Activated T-cell treated with anti-CD3 and anti-CD28 coated beads for 24 hours (primary cell): ENCODE measurements at places on chromosomes 5 and 9.

DNA sequence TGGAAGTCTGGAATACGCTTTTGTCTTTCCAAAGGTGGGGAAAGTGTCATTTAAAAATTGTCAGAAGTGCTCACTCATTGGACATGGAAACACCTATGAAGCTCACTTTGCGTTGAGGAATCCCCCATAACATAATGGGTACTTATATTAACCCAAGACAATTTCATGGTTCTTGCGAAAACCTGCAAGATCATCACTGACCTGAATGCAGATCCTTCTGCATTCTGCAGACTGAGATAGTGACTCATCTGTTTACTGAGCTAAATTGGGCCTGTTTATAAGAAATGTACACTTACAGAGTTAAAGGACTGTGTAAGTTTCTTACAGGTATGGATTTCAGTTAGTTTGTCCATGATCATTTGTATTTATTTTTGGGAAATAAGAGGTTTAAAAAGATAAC lies 153.0 kb downstream of the HMHB1 start:
- DNase-seq, result no peak

DNA sequence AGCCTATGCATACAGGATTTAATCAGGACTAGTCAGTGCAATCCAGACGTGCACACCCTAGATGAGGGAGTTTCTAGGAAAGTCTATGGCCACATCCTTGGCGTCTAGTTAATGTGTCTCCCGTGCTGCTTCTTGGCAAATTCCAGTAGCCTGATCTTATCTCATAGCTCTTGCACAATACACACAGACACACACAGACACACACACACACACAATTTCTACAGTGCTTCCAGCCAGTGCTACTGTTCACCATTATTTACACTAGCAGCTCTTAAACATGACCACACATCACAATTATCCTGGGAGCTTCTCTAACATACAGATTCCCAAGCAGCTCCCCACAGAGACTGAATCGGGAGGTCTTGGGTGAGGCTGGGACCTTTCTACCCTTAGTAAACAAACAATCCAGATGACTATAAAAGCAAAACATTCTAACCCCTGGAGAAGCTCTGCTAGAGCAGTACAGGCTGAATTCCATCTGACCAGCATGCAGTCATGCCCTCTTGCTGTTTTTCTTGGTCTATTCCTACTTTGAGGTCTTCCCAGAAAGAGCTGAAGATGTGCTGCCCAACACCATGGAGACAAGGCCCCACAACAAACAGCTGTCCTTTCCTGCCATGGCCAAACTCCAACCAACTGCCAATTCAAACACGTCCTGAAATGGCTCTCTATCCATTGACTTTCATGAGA lies 236.6 kb downstream of the DEPDC1B start:
- no peak for DNase-seq

DNA sequence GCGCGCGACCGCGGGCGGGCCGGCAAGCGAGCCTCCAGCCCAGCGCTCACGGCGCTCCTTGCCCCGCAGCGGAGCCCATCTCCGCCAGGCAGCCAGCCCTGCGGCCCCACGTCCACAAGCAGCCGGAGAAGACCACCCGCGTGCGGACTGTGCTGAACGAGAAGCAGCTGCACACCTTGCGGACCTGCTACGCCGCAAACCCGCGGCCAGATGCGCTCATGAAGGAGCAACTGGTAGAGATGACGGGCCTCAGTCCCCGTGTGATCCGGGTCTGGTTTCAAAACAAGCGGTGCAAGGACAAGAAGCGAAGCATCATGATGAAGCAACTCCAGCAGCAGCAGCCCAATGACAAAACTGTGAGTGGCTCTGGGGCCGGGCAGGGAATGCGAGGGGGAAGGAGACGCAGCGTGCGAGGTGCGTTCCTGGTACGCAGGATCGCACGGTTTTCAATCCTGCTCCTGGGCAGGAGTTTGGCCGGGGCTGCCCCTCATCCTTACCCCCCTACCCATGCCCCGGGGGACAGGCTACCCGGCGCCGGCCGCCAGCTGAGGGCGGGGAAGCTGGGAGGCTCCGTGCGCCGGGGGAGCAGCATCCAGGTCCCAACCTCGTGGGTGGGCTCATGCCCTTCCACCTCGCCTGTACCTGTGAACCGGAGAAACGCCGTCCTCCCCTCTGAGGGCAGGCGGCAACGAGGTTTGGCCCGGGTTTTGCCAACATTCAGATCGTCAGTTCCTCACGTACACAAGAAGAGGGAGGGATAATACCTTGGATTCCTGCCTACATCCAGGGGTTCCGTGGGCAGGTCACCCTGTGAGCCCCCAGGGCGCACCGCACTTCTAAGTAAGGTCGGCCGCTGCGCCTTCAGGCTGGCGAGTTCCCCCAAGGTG lies 6.6 kb downstream of the ISL1 start:
- DNase-seq, result no peak

- no peak for DNase-seq
Measured at GRCh38 chr9:121836366-121836885, 185.0 kb downstream of the DAB2IP start.

DNA sequence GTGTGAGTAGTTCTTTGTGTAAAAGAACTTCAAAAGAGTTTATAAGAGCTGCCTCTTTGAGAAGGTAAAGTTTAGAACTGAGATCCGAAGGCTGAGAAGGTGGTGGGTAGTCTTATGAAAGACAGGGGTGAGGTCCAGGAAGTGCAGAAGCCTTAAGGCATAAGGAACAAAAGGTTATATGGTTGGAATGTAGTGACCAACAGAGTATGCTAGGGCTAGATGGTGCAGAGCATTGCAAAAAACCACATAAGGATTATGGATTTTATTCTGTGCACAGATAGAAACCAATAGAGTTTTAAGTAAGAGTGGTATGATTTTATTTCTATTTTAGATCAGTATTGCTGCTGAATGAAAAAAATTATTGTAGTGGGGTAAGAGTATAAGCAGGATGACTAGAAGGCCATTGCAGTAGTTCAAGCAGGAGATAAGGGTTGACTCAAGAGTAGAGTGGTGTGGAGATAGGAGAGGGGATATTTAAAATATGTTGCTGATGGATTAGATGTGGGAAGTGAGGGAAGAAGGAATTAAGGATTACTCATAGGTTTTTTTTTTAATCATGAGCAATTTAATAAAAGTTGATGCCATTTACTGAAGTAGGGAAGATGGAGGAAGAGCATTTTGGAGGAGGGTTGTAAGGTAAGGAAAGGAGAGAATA lies 3.7 kb downstream of the RECK start:
- DNase-seq, result no peak

DNA sequence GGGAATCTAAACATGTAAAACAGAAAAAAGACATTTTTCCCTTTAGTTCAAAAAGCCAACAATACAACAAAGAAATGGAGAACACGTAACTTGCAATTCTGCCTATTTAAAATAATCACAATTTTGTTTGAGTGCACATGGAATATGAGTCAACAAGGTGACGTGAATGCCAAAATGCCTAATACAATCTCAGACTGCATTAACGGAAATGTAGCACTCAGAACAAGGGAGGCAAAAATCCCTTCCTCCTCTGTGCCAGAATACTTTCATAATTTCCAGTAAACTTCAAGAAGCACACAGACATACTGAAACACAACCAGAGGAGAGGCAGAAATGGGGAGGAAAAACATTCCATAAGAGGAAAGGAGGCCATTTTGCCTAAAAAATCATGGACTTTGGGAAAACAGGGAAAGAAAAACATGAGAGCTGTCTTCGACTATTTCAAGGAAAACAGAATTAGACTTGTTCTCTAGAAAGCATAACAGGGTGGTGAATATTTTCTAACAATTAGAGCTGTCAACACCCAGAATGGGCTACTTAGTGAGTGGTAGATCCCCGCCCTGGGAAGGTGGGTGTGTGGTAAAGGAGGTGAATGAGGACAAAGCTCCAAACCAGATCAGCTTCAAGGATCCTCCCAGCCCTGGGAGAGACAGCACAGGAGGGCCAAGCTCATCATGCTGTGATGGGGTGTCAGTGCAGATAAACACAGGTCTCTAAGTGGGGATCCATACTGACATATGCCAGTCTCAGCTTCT lies 48.2 kb downstream of the ABCA1 start:
- no peak for DNase-seq

- no peak for DNase-seq
Measured at GRCh38 chr5:133227897-133228296, 176.1 kb downstream of the HSPA4 start.

- no peak for DNase-seq
Measured at GRCh38 chr5:143016777-143017516, 246.8 kb downstream of the ARHGAP26 start.
